Right ventricle myocardium superior (tissue), 1 donor: ENCODE measurements at places on chromosomes 5 and 9.

GRCh38 chr5:174777583-174777982 lies 53.2 kb downstream of the MSX2 start:
- no peak for DNase-seq

GRCh38 chr5:159435855-159436254 lies 105.6 kb upstream of the IL12B start:
- no peak for DNase-seq

DNA sequence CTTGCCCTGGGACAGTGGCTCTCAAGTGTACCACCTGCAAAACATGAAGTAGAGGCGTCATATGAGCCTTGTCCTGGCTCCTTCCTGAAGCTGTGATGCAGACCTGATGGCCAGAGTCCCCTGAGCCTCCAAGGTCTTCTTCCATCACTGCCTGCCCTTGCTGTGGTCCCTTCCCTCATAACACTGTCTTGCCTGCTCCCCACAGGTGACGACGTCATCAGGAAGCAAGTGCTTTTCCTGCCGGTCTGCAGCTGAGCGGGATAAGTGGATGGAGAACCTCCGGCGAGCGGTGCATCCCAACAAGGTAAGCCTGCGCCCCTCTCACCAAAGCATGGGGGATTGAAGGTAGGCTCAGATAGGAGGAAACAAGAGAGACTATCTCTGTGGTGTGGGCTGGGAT lies 107.3 kb downstream of the DAB2IP start:
- no peak for DNase-seq

GRCh38 chr9:69115621-69116020 lies 58.5 kb upstream of the TJP2 start:
- DNase-seq: no peak

GRCh38 chr5:142644640-142645361 lies 41.1 kb downstream of the FGF1 start:
- DNase-seq: no peak

DNA sequence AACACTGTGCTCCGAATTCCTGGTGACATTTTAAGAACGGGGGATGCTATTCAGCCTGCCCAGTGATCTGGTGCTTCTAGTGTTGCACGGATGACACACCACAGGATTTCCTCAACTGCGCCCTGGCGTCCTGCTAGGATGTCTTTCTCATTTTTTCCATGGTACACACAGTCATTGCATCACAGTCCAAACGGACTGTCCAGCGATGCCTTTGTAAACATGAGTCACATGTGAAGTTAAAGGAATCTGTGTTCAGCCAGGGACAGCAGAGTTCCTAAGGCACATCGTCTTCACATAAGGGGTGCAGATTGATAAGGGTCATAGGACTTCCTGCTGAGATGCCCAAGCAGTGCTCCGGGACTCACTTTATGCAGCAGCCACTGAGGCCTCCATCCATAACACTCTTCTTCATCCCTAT lies 9.3 kb upstream of the PTPN3 start:
- DNase-seq: no peak

GRCh38 chr5:172820046-172820767 lies 13.8 kb upstream of the ERGIC1 start:
- no peak for DNase-seq

- DNase-seq: no peak
These were observed 48.6 kb downstream of the UBE2QL1 start for GRCh38 chr5:6497262-6497661.
